ENCODE measurements at places on chromosomes 3 and 15. TPM values are rescaled to one million over a fixed set of nuclear protein-coding genes. Genes with fewer than 3 reads are reported as not detected.

DNA sequence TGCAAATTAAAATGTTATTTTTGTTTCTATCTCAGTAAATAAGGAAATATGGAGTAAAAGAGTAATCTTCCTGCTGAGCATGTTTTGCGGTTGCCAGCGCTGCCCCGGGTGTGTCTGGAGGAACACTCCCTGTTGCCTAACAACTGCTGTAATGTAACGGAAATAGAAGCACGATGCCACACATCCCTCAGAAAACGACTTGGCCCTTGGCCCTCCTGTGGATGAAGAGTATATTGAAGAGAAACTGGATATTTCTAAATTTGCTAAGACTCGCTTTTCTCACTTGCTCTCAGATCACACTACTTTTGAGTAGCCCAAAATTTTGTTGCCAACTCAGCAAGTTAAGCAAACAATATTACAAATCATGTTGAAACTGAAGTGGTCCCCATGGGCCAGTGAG is 18.9 kb downstream of the CX3CR1 start:
- no peaks in the 10 kb centered on the region for H3K36me3 ChIP-seq
- no peak overlapping the region for H3K27ac ChIP-seq
- H3K4me1 ChIP-seq = no peaks in the 10 kb centered on the region
- H3K27me3 ChIP-seq = no peaks in the 10 kb centered on the region

- DNase-seq = no peak
- no peaks in the 10 kb centered on the region for H3K27me3 ChIP-seq
- no peaks in the 10 kb centered on the region for H3K36me3 ChIP-seq
- H3K4me3 ChIP-seq = no peak overlapping the region
- no peaks in the 10 kb centered on the region for H3K4me1 ChIP-seq
Measured at GRCh38 chr3:159186581-159186980, 384.7 kb downstream of the MFSD1 start.

- no peak overlapping the region for H3K27ac ChIP-seq
- no peaks in the 10 kb centered on the region for H3K4me1 ChIP-seq
- H3K4me3 ChIP-seq = no peak overlapping the region
- no peak for DNase-seq
- no peaks in the 10 kb centered on the region for H3K27me3 ChIP-seq
Measured at GRCh38 chr3:106438887-106439286, 570.1 kb upstream of the CBLB start.

DNA sequence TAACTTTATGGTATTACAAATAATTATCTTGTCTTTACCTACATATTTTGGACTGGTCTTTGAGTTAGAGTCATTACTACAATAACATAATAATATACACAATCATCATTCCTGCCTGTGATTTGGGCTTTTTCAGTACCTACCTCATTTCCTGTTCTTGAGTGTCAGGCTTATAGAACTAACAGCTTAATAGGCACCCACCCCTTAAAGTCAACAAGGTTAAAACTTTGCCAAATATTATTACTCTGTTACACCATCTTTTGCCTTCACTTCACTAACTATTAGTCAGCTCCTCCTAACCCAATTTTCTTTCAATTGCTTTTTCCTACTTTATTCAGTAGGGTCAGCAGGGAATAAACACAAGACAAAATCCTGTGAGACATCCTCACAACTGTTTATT is 488.7 kb upstream of the AGTR1 start:
- no peak overlapping the region for H3K4me3 ChIP-seq
- H3K4me1 ChIP-seq = no peaks in the 10 kb centered on the region
- no peaks in the 10 kb centered on the region for H3K36me3 ChIP-seq
- H3K27ac ChIP-seq = no peak overlapping the region

- DNase-seq = no peak
- no peak overlapping the region for H3K27ac ChIP-seq
- no peaks in the 10 kb centered on the region for H3K4me1 ChIP-seq
- no peak overlapping the region for H3K4me3 ChIP-seq
- H3K27me3 ChIP-seq = no peaks in the 10 kb centered on the region
Measured at GRCh38 chr3:52931889-52932288, 34.5 kb upstream of the STIMATE start.

GRCh38 chr3:95567346-95567745 is 1247.0 kb upstream of the EPHA6 start:
- H3K4me1 ChIP-seq = no peaks in the 10 kb centered on the region
- H3K4me3 ChIP-seq = no peak overlapping the region
- H3K27me3 ChIP-seq = no peaks in the 10 kb centered on the region
- H3K36me3 ChIP-seq = no peaks in the 10 kb centered on the region
- DNase-seq = no peak

Gene ARHGEF26
- polyA plus RNA-seq = 4.9 TPM

DNA sequence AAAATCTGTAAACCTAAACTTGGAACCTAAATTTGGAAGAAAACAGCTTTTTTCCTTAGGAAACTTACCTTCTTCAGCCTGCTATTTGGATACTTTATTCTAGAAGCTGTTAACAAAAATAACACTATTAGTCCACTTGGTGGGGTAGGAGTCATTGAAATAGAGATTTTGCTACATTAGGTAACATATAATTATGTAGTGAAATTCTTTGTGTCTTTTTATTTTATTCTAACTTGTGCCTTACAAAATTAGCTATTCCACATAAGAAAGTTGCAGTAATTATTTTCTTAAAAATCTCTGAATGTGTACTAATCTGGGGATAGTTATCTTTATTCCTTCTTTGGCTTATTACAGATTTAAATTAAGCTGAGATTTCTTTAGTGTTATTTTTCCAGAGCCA is 360.4 kb upstream of the ROBO2 start:
- H3K4me1 ChIP-seq = no peaks in the 10 kb centered on the region
- H3K4me3 ChIP-seq = no peak overlapping the region
- H3K27ac ChIP-seq = no peak overlapping the region
- no peaks in the 10 kb centered on the region for H3K36me3 ChIP-seq
- no peaks in the 10 kb centered on the region for H3K27me3 ChIP-seq

Gene ZNF80
- polyA plus RNA-seq = not detected

DNA sequence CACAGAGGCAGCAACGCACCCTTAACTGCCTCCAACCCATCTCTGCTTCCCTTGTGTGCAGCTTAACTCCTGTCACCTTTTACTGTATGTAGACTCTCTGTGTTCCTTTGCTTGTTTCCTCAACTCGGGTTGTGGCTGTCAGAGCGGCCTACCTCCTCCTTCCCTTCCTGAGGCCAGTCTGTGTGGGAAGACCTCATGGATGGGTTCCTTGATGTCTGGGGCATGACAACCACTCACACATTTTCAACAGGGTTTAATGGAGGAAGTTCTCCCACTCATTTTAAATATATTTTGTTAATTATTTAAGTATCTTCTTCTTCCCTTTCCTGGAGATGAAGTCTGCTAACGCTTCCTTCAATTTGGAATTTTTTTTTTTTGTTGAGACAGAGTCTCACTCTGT is 1.8 kb upstream of the CSPG5 start:
- no peak for DNase-seq
- peaks cover 12% of the 10 kb centered on the region for H3K27me3 ChIP-seq
- H3K27ac ChIP-seq = no peak overlapping the region
- H3K4me3 ChIP-seq = no peak overlapping the region
- H3K36me3 ChIP-seq = no peaks in the 10 kb centered on the region
- H3K4me1 ChIP-seq = peaks cover 4% of the 10 kb centered on the region

- peaks cover 12% of the 10 kb centered on the region for H3K4me1 ChIP-seq
- DNase-seq = no peak
- no peaks in the 10 kb centered on the region for H3K27me3 ChIP-seq
Measured at GRCh38 chr3:125042725-125043406, 12.9 kb downstream of the HEG1 start.

Gene CPEB1
- polyA plus RNA-seq = 4.4 TPM

Gene LAMB2
- 224 TPM for polyA plus RNA-seq

GRCh38 chr3:107589454-107589853 is 66.7 kb downstream of the BBX start:
- no peak overlapping the region for H3K27ac ChIP-seq
- no peaks in the 10 kb centered on the region for H3K4me1 ChIP-seq
- H3K36me3 ChIP-seq = no peaks in the 10 kb centered on the region
- no peaks in the 10 kb centered on the region for H3K27me3 ChIP-seq
- DNase-seq = no peak
- no peak overlapping the region for H3K4me3 ChIP-seq

- no peaks in the 10 kb centered on the region for H3K36me3 ChIP-seq
- H3K4me1 ChIP-seq = no peaks in the 10 kb centered on the region
- no peak for DNase-seq
- no peak overlapping the region for H3K27ac ChIP-seq
Measured at GRCh38 chr15:59866642-59867041, 137.5 kb upstream of the FOXB1 start.

GRCh38 chr3:123706871-123707270 is 122.0 kb upstream of the HACD2 start:
- H3K27ac ChIP-seq = no peak overlapping the region
- no peaks in the 10 kb centered on the region for H3K27me3 ChIP-seq
- no peaks in the 10 kb centered on the region for H3K4me1 ChIP-seq
- H3K4me3 ChIP-seq = no peak overlapping the region
- no peak for DNase-seq
- no peaks in the 10 kb centered on the region for H3K36me3 ChIP-seq

- peaks cover 7% of the 10 kb centered on the region for H3K4me1 ChIP-seq
- H3K27ac ChIP-seq = no peak overlapping the region
- no peak overlapping the region for H3K4me3 ChIP-seq
- no peaks in the 10 kb centered on the region for H3K36me3 ChIP-seq
- H3K27me3 ChIP-seq = no peaks in the 10 kb centered on the region
- DNase-seq = no peak
Measured at GRCh38 chr15:59303633-59304032, 69.0 kb downstream of the MYO1E start.

Gene CCR5
- polyA plus RNA-seq = not detected

GRCh38 chr15:62647202-62647842 is 395.2 kb upstream of the TPM1 start:
- H3K4me1 ChIP-seq = peaks cover 3% of the 10 kb centered on the region
- no peak for DNase-seq
- no peaks in the 10 kb centered on the region for H3K27me3 ChIP-seq
- H3K27ac ChIP-seq = no peak overlapping the region

DNA sequence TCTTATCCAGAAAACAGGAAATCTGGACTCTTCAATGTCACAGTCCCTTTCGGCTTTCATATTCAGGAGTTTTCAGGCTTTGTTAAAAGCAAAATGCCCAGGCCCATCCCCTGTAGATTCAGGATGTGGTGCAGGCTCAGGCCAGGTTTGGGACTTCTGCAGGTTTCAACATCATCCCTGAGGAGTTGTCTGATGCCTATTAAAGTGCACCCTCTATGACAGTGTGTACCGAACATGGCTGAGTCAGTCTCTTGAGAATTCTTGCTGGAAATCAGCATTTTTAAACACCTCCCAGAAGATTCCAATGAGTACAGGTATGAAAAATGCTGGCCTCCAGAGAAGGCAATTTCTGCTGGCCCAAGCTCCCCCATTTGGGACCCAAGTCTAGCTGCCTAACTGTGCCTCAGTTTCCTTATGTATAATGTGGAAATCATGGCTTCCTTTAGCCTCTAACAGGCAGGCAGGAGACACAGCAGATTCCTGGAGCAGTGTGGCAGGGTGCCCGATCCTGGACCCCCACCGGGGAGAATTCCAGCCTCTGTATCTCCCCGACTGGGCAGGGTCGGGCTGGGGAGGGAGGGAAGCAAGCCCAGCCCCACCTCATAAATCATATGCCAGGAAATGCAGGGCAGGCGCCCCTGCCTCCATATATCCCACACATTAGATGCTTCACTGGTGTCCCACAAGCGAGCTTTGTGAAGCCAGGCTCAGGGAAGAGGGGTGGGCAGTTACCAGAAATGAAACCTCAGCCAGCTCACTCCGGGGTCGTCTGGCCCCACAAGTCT is 44.4 kb upstream of the SLC6A11 start:
- peaks cover 2% of the 10 kb centered on the region for H3K27me3 ChIP-seq
- H3K4me1 ChIP-seq = no peaks in the 10 kb centered on the region
- no peak overlapping the region for H3K4me3 ChIP-seq
- H3K27ac ChIP-seq = no peak overlapping the region
- peak; percentile 11 for DNase-seq

- no peaks in the 10 kb centered on the region for H3K27me3 ChIP-seq
- DNase-seq = no peak
- no peak overlapping the region for H3K4me3 ChIP-seq
Measured at GRCh38 chr3:184332370-184333090, 4.9 kb upstream of the FAM131A start.

GRCh38 chr15:92877000-92877399 is 23.1 kb upstream of the CHD2 start:
- no peaks in the 10 kb centered on the region for H3K27me3 ChIP-seq
- H3K4me1 ChIP-seq = peaks cover 15% of the 10 kb centered on the region
- H3K27ac ChIP-seq = no peak overlapping the region
- DNase-seq = no peak
- H3K36me3 ChIP-seq = no peaks in the 10 kb centered on the region
- H3K4me3 ChIP-seq = no peak overlapping the region

GRCh38 chr3:155323063-155323666 is 29.7 kb upstream of the STRIT1 start:
- no peak for DNase-seq
- H3K4me3 ChIP-seq = no peak overlapping the region

Gene GAP43
- polyA plus RNA-seq = 9.6 TPM

DNA sequence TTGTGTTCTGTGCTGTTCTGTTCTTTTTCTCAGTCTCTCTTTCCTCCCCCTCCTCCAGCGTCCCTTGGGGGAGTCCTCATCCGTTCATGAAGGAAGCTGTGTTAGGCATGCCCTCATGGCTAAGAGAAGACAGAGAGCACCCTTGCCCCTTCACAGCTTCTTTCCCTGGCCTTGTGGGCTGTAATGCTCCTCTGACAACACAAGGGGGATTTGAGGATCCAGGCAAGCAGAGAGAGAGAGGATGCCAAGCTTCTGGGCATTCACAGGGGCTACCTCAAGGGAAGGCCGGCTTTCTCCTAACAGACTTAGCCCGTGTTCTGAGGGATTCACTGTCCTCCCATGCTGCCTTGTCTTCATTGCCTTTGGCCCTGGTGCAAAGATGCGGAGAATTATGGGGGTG is 389.5 kb downstream of the LRTM1 start:
- DNase-seq = peak; percentile 19
- no peak overlapping the region for H3K4me3 ChIP-seq

DNA sequence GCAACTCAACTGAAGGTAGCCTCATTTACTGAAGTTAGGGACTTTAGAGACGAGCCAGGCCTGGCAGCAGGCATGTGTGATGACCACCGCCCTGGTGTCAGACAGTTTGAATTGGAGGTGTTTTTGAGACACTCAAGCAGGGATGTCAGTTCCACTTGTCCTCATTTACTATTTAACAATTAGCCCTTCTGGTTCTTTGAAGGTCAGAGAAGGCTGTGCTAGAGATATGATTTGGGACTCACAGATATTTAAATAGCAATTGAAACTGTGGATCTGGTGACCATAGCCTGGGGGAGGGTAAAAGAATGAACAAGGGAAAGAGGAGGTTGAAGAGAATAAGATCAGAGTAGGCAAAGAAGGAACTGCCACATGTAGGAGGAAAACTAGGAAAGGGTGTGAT is 74.6 kb downstream of the REC114 start:
- H3K4me1 ChIP-seq = peaks cover 3% of the 10 kb centered on the region
- no peak overlapping the region for H3K27ac ChIP-seq
- no peak for DNase-seq

GRCh38 chr3:16136055-16136454 is 38.4 kb upstream of the GALNT15 start:
- DNase-seq = no peak
- no peak overlapping the region for H3K27ac ChIP-seq
- H3K36me3 ChIP-seq = no peaks in the 10 kb centered on the region

- H3K4me3 ChIP-seq = no peak overlapping the region
- DNase-seq = no peak
- no peaks in the 10 kb centered on the region for H3K27me3 ChIP-seq
- no peaks in the 10 kb centered on the region for H3K4me1 ChIP-seq
- no peak overlapping the region for H3K27ac ChIP-seq
Measured at GRCh38 chr3:170502297-170502696, 83.6 kb downstream of the SLC7A14 start.

GRCh38 chr15:56812221-56812620 is 78.9 kb upstream of the ZNF280D start:
- H3K4me3 ChIP-seq = no peak overlapping the region
- no peak for DNase-seq
- no peak overlapping the region for H3K27ac ChIP-seq
- no peaks in the 10 kb centered on the region for H3K27me3 ChIP-seq
- H3K4me1 ChIP-seq = no peaks in the 10 kb centered on the region
